ENCODE measurements at places on chromosomes 6 and 20.

- no peak for DNase-seq
These were observed 79.8 kb upstream of the FAM184A start for GRCh38 chr6:119158057-119158848.

- no peak for DNase-seq
These were observed 49.9 kb upstream of the TMEM30A start for GRCh38 chr6:75334266-75335040.

- no peak for DNase-seq
These were observed 41.7 kb downstream of the ZMYND8 start for GRCh38 chr20:47314647-47315338.

GRCh38 chr6:159196430-159196975 lies 27.3 kb downstream of the FNDC1 start:
- no peak for DNase-seq

- DNase-seq, result no peak
These were observed 17.7 kb upstream of the FYN start for GRCh38 chr6:111890988-111891387.

All from GM12891 (cell line).